Activated naive CD4-positive, alpha-beta T cell treated with Interleukin-2 at 50 U/mL for 16 hours (primary cell): ENCODE measurements at places on chromosomes 4 and X.

DNA sequence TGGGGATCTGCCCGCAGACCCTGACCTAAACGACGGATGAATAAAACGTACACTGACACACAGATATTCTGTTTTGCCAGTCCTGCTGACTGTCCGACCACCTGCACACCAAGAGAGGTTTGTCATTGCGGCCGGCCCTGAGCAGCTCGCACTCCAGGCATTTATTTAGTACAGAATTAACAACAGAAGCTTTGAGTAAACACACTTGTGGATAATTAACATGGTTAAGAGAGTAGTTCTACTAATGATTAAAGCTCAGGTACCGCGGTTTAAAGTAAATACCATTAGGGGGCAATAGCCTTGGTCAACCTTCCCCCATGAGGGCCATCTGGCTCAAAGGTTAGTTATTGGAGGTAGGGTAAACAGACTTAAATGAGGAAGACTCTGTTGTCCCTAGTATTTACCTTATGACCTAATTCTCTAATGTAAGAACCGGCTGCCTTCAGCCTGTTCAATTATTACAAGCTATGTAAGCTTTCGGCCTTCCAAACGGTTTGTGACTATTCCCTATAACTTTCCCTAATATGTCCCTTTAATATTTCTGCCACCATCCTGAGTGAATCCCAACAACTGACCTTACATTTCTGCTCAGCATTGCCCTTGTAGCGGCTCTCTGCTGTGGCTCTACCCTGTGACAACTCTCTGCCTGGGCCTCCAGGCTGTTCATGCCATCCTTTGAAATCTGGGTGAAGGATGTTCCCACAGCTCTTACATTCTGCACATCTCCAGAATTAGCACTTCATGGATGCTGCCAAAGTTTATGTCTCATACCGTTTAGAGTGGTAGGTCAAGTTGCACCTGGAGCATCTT lies 46.9 kb upstream of the SYTL5 start:
- no peak for DNase-seq

- DNase-seq, result no peak
These were observed 180.5 kb downstream of the KLHL13 start for GRCh38 chrX:117936118-117936517.

GRCh38 chr4:174397366-174398155 lies 113.8 kb downstream of the CEP44 start:
- no peak for DNase-seq

- DNase-seq, result no peak
These were observed 111.2 kb downstream of the GLRA3 start for GRCh38 chr4:174717828-174718227.

- DNase-seq, result no peak
These were observed 9.5 kb downstream of the ENOX2 start for GRCh38 chrX:130893356-130894085.

GRCh38 chrX:16138108-16138427 lies 14.7 kb downstream of the GRPR start:
- no peak for DNase-seq

GRCh38 chrX:121479406-121479805 lies 432.0 kb downstream of the GLUD2 start:
- no peak for DNase-seq

DNA sequence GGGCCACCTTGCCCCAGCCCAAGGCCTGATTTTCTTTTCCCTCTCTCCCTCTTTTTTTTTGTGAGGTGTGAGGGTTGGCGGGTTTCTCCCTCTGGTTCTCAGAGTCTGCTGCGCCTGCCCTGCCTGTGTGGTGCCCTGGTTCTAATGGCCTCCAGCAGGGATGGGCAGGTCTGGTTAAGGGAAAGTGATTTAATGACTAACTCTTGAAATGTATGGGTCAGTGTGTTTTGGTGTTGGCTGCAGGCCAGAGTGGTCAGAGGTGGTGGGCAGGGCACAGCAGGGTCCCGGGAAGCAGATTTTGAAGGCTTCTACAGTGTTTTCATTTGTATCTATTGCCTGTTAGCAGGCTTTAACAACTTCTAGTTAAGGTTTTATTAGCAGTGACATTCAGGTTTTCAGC lies 39.0 kb downstream of the JADE1 start:
- no peak for DNase-seq

GRCh38 chr4:153541456-153542096 lies 75.4 kb downstream of the TMEM131L start:
- DNase-seq, result peak; percentile 27

GRCh38 chr4:137310593-137311490 lies 221.5 kb downstream of the PCDH18 start:
- DNase-seq, result no peak

GRCh38 chr4:25901030-25901430 lies 13.0 kb upstream of the SMIM20 start:
- no peak for DNase-seq

DNA sequence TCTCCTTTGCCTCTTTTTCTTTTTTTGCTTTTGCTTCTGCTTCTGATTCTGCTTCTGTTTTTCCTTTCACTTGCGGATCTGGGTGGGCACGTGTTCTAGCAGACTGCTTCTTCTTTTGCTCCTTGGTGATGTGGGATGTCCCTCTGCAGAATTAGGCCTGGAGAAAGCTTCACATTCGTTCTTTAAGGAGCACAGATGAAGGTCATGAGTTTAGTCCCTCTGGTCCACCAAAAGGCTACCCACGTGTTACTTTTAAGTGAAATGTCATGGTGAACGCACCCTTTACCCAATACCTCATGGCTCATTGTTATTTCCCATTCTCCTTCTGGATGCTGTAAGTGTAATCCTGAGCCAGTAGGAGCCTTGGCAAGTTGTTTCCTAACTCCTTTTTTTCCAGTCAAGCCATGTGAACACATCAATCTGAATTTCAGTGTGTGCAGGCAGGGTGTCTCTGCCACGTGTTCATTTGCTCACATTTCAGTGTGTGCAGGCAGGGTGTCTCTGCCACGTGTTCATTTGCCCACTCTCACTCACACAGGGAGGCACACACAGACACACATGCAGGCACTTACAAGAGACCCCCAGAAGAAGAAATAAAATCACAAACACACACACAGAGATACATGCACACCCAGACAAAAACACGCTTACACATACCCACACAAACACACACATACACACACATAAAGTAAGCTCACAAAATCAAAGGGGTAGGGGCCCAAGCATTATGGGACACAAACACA lies 36.9 kb downstream of the NBDY start:
- DNase-seq, result no peak

DNA sequence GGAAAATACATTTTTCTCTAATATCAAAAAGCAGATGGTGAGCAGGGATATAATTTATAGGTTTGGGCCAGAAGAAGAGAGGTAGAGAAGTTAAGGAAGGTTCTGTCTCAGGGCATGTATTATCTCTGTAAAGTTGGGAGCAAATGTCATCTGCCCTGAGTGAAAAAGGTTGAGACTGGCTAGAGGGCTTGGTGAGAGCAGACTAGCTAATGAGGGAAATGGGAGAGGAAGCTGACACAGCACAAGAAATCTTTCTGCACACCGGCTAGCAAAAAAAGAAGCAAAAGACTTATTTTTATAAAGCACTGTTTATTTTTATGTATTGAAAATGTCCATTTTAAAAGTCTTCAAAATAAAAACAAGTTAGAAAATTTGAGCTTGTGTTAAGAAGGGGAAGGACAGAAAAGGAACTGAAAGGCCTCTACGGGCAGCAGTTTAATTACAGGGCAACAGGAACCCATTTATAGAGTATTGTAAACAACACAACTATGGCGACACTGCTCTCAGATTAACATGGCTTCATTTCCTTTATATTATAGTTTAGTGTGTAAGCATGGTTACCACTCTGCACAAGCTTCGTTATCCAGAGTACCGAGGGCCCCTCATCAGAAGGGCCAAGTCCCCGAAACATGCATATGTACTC lies 17.4 kb downstream of the CD40LG start:
- no peak for DNase-seq

DNA sequence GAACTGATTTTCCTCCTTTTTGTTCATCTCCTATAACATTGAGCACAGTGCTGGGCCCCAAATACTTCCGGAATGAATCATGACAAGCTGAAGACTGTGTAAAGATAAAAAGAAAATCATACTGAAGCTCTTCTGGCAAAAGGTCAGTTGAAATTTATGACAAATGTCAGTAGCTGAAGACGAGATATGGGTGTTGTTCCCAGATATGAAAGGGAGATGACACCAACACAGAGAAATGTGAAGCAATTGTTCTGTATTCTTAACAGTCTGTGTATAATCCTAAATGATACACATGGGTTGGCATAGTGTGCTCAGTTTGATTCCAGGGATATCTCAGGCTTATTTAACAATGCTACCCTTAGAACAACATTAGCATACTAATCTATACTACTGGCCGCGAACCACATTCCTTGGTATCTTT lies 170.5 kb upstream of the PITX2 start:
- DNase-seq, result no peak

DNA sequence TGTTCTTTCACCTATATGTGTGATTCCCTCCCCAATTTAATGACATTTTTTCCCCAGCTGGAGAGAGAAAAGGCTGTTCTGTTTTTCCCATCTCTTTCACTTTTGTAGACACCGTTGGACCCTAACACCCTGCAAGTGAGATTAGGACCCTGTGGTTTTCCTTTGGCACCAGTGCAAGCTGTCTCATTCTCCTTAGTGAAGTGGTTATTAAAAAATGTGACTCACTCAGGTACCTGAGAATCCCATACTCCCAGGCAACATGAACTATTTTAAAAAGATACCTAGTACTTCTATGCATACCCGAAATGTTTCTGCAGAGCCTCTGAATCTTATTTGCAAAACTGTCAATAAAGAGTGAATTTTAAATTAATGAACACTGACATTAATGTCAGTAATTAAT lies 175.7 kb upstream of the TBC1D9 start:
- DNase-seq, result no peak

DNA sequence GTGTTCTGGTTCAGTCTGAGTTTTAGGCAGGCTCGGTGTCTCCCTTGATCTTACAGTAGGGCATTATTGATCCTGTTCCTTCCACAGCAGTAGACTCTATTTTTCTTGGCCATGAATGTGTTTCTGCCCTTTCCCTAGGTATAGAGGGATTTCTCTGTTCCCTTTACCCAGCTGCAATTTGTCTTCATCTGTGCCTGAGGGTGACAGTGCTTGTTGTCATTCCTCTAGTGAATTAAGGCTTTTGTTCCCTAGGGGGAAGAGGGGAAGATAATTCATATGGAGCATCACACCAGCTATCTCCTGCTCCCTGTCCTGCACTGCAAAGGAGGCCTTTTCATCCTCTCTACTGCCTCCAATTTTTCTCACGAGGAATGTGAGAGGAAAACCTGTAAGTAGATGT lies 39.7 kb upstream of the CXorf51A start:
- no peak for DNase-seq

DNA sequence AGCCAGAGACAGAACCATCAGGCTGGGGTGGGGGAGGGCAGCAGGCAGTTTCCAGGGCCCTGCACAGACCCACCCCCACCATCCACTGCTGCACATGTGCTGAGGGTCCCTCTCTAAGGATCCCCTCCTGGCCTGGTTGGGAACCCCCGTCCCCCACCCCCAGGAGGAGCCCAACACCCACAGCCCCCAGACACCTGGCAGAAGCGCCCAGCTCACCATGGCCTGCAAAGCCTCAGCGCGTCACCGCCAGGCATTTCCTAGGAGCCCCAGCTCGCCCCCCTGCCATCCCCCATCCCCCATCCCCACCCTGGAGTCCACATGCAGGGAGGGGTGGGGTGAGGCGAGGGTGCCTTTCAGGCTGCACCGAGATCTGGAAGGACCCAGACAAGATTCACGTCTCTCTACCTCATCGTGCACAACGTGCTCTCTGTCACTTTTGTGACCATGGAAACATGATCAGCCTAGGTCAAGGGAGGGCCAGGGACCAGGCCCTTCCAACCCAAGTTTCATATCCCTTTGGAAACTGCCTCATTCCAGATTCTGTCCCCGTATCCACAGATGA lies 9.3 kb downstream of the MXD4 start:
- no peak for DNase-seq

DNA sequence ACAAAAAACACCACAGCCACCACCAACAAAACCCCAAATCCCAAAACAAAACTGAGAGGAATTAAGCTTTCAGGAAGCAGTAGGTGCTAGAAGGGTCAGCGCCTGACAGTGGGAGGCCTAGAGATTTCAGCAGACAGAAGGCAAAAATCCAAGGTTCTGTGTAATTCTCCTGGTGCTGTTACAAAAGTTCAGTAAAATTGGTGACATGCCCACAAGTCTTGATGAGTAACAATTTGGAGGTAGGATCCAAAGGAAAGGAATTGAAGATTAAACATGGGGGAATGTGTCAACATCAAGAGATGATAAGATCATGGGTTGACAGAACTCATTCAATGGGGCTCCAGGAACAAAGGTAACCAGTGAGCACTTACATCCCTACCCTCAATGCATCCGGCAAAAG lies 653.8 kb upstream of the CPEB2 start:
- no peak for DNase-seq

- peak; percentile 35 for DNase-seq
These were observed 548 bp downstream of the TLR1 start for GRCh38 chr4:38803833-38804653.

- DNase-seq, result no peak
These were observed 49.0 kb upstream of the TRAM1L1 start for GRCh38 chr4:117134386-117134785.

DNA sequence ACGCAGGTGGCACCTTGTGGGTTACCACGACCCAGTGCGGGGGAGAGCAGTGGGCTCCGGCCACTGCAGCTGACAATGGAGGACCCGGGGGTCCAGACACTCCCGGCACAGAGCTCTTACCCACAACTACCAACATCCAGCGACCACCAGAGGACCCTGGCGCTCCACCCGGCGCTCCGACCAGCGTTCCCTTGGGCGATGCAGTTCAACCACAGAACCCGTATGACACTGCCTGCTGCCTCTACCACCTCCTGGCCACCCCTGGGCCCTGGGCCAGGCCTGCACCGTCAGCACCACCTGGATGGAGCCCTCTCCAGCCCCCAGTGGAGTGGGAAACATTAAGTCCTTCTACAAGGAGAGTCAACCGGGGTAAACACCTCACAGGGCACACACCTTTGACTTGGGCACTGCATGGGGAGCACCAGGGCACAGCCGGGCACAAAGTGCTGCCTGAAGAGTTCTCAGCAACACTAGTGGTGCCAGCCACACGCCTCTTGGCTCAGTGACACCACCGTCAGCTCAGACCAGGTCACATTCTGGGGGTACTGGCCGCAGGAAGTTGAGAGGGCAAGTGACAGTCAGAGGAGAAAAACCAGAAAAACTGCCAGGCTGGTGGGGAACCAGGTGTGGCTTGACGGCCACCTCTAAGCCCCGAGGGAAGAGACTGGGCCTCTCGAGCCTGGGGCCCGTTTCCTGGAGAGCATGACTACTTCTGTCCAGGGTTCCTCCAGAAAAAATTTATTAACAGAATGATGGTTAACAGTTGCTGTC lies 2.6 kb downstream of the CTBP1 start:
- no peak for DNase-seq

GRCh38 chrX:38610849-38611248 lies 49.5 kb downstream of the TSPAN7 start:
- no peak for DNase-seq
